ENCODE measurements at places on chromosomes 6 and 20.
A peak's percentile ranks its signal among the peaks of the same experiment; 100 is the strongest.

GRCh38 chr6:34157236-34157830, 11.4 kb upstream of the GRM4 start:
- no peak for DNase-seq

- DNase-seq = peak; percentile 64
Measured at GRCh38 chr6:159916752-159917151, 26.0 kb downstream of the MAS1 start.

DNA sequence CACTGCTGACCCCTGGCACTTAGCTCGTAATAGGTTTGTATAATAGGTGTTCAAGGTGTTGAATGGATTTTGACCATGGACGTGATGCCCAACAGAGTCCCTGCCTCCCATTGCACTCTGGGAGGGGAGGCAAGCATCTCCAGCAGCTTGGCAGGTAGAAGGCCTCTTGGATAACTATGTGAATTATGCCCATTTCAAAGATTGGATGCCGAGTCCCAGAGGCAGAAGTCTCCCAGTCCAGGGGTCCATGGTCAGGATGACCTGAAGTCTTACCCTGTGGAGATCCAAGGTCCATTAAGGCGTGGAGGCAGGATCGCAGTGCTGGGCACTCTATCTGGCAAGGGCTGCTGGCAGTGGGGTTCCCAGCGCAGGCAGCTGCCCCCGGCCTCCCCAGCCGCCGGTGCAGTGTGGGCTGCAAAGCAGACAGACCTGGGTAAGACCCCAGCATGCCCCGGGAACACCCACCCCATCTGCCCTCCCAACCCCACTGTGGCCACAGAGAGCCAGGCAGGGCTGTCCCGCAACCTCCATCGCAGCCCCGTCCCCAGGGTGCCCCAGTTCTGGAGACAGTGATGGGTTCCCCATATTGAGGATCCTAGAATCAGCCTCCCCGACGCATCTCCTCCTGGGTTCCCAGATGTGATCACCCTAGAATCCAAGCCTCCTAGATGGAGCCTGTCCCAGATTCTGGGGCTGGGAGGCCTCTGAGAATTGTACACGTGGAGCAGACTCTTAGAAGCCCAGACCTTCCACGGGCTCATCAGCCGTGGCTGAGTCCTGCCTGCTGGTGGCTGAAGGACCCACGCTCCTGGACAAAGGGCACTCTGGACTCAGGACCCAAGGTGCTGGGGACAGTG, 44.6 kb downstream of the APCDD1L start:
- DNase-seq = no peak

- DNase-seq = no peak
Measured at GRCh38 chr20:11219192-11219591, 545.4 kb upstream of the JAG1 start.

- no peak for DNase-seq
Measured at GRCh38 chr6:17885889-17886576, 101.4 kb downstream of the KIF13A start.

GRCh38 chr6:113843500-113844073, 13.6 kb upstream of the MARCKS start:
- no peak for DNase-seq

- no peak for DNase-seq
Measured at GRCh38 chr6:81865712-81866111, 113.2 kb upstream of the TENT5A start.

DNA sequence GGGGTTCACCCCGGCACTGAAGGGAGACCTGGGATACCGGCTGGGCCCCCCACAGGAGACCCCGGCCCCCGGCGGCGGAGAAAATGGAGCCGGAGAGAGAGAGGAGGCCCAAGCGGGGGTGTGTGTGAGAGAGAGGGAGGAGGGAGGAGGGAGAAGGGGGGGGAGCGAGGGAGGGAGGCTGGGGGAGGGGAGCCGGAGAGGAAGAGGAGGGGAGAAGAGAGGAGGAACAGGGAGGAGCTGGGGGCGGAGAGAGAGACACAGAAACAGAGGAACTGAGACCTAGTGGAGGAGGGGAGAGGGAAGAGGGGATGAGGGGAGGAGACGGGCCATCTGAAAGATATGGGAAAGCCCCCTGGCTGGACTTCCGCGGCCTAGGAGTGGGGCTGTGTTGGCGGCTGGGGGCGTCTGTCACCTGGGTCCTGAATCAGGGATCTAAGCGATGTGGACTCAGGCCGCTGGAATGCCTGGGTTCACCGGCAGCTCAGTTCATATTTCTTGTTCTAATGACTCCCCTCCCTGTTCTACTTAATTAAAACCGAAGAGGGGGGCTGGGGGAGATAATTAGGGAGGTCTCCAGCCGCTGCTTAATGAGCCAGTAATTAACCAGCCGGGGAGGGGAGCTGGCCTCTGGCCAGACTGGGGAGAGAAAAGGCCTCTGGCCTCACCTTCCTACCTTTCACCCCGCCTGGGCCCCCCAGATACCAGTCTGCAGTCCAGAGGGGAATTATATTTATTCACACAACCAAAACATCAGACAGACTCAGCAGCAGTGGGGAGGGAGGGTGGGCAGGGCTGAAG, at the start of gene PBX2:
TSS of gene PBX2 (minus strand) at position 149 of the 798 bp plus-strand sequence. CDS start 287 bp downstream, outside the sequence.
- DNase-seq = peak; percentile 88

- DNase-seq = no peak
Measured at GRCh38 chr20:8849990-8850389, 218.9 kb upstream of the PLCB4 start.

- DNase-seq = no peak
Measured at GRCh38 chr6:51778666-51779065, 308.7 kb downstream of the PKHD1 start.

- DNase-seq = no peak
Measured at GRCh38 chr20:43994486-43995100, 79.9 kb downstream of the TOX2 start.

GRCh38 chr20:58598211-58599015, 52.7 kb upstream of the STX16 start:
- no peak for DNase-seq

GRCh38 chr6:109791301-109791700, 100.2 kb downstream of the FIG4 start:
- peak; percentile 36 for DNase-seq

GRCh38 chr20:40635971-40636370, 53.1 kb downstream of the MAFB start:
- no peak for DNase-seq

DNA sequence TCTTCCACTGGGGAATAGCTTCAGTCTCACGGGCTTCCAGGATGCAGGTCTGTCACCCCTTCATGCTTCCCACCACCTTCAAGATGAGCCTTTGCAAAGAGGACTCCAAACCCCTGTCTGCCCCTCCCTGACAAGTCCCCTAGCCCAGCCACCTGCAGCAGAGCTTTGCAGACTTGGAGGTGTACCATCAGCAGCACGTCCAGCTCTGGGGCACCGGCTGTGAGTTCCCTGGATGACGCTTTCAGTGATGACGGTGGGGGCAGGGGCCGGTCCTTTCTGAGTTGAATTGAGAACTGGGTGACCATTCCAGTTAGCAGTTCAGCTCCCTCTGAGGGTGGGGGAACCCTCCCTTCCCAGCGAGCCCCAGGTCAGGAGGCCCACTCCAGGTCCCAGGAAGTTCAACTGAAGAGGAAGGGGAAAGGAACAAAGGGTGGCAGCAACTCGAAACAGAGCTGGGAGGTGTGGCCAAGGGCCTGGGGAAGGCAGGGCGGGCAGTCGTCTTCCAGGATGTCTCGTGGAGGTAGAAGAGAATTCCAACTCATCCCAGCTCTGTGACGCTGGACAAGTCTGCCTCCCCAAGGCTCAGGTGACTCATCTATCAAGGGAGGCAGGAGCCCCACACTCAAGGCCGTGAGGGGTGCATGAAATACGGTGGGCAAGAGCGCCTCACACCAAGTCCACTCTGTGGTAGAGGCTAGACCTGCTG, 86.0 kb downstream of the PTPN1 start:
- no peak for DNase-seq

- no peak for DNase-seq
Measured at GRCh38 chr6:30824698-30825097, 59.6 kb upstream of the DDR1 start.

GRCh38 chr20:20489648-20490341, 121.9 kb downstream of the INSM1 start:
- DNase-seq = no peak

DNA sequence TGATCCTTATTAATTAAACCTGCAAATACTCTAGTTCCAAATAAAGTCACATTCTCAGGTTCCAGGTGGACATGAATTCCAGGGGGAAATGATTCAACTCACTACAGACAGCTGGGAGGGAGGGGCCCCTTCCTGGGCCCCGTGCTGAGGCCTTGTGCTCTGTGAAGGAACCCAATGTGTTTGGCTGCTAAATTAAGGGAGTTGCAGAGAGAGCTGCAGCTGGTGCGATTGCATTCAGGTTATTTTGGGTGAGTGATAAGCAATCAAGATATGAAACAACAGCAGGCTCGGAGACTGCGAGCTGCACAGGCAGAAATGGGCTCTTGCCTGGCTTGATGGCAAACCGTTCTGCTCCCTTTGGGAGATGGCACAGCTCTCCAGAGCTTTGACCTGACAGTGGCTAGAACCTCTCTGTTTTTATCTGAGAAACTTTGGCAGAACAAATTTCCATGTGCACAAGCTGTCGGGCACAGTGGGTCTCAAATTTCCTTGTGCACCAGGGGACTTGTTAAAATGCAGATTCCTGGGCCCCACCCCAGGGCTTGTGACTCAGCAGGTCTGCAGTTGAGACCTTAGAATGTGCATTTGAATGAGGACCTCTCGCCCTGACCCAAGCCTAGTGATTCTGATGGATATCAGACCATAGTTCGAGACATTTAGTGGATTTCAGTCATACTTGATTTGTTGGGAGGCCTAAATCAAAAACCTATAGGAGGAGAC, 9.8 kb downstream of the MAPK13 start:
- DNase-seq = peak; percentile 60

GRCh38 chr20:59499863-59500262, 104.5 kb upstream of the PHACTR3 start:
- DNase-seq = no peak

DNA sequence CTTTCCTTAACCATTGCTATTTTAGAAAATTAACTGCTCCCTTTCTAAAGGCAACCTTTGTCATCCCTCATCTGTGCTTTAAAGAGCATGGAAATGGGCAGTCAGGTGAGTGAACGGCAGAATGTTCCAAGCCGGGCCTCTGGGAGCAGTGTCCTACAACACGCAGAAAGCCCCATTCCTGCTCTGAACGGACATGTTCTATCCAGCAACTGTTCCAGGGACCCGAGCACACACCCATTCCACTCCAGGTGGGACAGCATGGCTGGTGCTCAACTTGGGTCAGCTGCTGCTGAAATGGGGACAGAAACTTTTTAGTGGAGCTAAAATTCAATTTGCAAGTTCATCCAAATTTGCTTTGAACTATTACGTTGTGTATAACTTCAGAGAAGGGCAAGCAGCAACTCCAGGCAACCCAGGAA, 26.7 kb downstream of the DIDO1 start:
- DNase-seq = no peak

- no peak for DNase-seq
Measured at GRCh38 chr6:119832411-119832810, 482.9 kb upstream of the MAN1A1 start.

DNA sequence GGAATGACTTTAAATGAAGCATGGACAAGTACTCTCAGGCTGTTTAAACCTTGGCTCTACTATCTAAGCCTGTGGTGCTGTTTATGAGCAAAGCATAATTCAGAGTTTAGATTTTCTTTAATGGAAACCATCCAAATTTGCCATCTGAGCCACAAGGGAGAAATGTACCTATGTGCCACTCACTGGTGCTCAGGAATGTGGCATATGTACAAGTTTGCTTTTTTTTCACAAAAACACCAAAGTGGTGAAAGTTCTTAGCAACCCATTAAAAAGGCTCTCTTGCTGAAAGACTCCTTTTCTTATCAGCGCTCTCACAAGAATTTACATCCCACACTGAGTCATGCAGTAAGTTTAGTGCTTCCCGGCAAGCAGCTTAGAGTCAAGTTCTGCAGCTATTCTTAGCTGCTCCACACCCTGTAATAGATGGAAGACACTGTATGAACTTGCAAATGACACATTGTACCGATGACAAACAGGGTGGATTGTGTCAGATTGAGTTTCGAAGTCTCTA, 57.3 kb upstream of the MLIP start:
- DNase-seq = no peak

DNA sequence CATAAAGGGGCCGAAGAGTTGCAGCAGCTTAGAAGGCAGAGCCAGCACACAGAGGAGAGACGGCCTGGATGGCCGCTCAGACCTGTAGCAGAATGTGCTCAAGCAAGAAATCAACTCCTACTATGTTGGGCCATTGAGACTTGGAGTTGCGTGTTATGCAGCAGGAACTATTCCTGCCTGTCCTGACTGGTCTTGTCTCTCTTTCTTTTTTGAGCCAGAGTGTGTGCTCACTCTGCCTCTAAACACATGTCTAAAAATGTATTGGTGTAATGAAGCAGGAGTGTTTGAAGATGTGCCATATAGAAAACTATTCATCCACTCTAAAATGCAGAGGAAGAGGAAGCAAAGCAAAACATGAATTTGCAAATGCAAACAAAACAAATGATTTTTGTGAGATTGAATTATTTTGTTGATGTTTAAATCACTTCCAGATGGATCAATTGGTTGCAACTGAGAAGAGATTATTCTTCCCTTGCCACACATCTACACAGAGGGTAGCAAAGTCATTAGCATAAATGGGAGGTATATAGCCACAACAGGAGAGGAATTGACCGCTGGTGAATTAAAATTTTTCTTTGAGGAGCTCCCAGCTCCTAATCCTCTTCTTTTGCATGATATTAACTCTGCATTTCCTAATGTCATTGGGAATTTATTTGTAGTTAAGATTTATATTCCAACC, 20.4 kb upstream of the SYNJ2 start:
- DNase-seq = no peak

DNA sequence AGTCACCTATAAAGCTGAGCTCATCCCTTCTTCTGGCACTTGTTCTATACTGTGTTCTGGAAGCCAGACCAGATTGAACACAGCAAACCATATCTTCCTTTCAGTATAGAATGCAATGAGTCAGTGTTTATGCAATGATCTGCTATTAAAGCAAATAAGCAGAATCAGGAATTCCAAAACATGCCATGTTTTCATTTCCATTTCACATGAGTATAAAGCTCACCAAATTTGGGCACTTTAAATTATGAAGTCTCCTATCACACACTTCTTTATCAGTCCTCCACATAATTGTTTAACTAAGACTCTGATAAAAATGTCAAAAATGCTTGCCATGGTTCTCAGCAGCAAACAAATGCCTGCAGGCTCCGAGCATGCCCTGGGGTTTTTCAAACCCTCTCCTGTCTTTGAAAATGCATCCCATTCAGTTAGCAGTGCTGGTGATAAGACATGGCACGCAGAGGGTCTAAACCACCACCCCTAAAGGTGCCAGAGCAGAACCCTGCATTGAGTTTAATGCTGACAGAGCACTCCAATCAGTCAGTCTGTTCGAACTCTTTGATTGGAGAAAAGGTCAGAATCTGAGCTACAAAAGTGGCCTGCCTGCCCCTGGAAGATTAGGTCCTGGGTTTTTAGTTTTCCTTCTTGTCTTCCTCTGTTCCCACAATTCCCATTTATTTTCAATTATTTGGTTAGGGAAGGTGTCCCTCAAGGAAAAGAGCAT, 234.1 kb downstream of the GMPR start:
- no peak for DNase-seq

Measured in dorsolateral prefrontal cortex (tissue), 122 donors.